ENCODE measurements at places on chromosomes 16 and 17.

GRCh38 chr17:79612468-79613194, 1.8 kb upstream of the RBFOX3 start:
- peak; percentile 20 for DNase-seq

GRCh38 chr16:1290063-1290501, 19.4 kb upstream of the UBE2I start:
- DNase-seq, result no peak

DNA sequence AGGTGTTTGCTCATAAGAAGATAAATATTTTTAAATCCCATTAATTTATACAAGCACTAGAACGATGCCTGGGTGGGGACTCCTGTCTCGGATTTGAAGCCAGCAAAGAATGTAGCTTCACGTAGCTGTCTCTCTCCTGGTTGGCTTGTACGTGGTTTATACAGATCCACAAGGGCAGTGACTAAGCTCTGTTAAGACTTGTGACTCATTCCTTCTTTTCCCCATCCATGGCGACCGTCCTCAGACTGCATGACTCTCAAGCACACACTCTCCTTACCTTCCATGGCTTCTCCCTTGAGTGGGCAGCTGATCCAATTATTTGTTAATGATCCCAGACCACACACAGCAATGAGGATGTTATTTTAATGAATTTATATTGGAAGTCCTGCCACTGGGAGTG, 679.7 kb upstream of the SOX9 start:
- no peak for DNase-seq

DNA sequence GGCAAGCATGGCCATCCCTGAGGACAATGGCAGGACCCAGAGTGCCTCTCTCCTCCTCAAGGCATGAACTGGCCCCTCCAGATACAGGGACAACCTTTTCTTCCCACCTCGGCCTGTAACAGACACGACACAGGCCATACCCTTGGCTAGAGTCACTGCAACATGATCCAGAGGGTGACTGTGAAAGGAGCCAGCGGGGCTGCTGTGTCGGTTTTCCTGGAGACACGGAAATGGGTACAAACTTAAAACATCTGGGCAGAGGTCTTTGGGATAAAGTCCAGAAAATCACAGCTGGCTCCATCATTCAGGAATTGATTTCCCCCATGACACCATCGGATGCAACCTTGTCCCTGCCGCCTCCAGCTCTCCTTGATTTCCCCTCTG, 5.3 kb downstream of the CEP295NL start:
- DNase-seq, result no peak

DNA sequence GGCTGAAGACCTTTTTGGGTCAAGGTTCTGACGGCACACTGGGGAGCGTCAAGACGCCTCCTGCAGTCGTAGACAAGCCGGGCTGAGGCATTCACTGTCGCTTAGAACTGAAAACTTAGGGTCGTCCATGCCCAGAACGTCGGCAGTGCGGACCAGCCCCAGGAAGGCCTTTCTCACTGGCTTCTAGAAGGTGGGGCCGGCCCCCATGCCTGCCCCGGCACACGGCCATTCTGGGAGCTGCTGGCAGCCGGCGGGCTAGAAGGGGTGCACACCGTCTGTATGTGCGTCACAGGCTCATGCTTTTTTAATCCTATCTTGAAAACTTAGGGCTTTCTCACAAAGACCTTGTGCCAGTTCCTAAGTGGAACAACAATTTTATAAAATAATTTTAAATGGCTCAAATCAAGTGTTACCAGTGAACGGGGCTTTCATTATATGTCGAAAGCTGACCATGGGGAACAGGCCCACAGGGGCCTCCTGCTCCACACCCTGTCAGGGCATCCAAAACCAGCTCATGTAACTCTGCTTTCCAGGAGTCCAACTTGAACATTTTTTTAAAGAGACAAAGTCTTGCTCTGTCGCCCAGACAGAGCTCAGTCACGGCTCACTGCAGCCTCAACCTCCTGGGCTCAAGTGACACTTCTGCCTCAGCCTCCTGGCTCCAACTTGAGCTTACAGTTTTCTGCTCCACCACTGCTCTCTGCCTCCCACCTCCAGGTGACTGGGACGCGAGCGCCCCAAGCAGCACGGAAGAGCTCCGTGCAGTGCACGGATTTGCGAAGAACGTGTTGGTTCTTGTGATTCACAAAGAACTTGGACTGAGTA, 111.2 kb downstream of the ANKRD11 start:
- no peak for DNase-seq

GRCh38 chr17:7046127-7046724, 2.3 kb upstream of the SLC16A11 start:
- DNase-seq, result no peak

GRCh38 chr17:21573961-21574610, 118.2 kb upstream of the KCNJ18 start:
- DNase-seq, result peak; percentile 53
